ENCODE measurements at places on chromosomes 11 and 22.
A peak's percentile ranks its signal among the peaks of the same experiment; 100 is the strongest.

GRCh38 chr11:115153135-115153534 lies 351.1 kb downstream of the CADM1 start:
- DNase-seq = no peak

- no peak for DNase-seq
Measured at GRCh38 chr11:36019005-36019596, 75.2 kb downstream of the LDLRAD3 start.

DNA sequence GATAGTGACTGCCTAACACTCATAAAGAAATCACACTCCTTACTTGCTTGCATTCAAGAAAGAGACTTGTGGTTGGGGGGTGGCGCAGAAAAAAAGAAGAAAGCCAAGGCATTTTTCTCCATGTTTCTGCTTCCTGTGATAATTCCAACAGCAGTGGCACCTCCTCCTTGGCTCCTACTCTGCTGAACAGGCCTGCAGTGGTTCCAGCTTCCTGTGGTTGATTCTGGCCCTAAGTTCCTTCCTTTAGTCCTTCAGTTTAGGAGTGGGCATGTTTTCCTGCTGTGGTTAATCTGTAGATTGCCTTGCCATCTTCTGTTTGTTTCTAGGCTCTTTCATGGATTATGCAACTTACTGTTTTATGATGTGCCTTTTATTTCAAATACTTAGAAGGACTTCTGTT lies 940.4 kb downstream of the DLG2 start:
- no peak for DNase-seq

- no peak for DNase-seq
Measured at GRCh38 chr11:75203641-75204011, 36.9 kb upstream of the TPBGL start.

DNA sequence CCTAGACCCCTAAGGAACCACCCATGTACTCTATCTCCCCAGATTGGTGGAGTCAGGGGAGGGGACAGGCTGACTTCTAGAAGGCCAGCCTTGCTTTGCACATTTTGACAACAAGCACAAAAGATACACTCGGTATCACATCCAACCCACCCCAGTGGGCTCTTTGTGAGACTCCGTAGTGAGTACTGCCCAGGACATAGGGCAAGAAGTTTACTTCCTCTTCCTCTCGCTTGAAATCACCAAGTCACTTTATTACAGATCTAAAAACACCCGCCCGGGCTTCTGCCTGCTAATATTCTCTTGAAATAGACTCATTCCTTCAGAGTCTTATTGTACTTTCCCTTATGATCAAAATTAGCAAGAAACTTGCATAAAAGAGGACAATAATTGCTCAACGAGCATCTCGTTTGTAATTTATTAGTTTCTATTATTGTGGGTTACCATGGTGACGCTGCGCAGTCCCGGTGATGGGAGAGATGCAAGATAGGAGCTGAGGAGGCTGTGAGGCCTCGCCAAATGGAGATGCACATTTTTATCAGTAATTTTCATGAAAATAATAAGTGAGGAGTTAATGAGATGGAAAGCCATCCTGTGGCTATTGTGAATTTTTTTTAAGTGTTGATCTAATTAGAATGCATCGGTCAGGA lies 96.9 kb downstream of the FEZ1 start:
- no peak for DNase-seq

- DNase-seq = peak; percentile 3
Measured at GRCh38 chr11:131692961-131693360, 322.5 kb downstream of the NTM start.

DNA sequence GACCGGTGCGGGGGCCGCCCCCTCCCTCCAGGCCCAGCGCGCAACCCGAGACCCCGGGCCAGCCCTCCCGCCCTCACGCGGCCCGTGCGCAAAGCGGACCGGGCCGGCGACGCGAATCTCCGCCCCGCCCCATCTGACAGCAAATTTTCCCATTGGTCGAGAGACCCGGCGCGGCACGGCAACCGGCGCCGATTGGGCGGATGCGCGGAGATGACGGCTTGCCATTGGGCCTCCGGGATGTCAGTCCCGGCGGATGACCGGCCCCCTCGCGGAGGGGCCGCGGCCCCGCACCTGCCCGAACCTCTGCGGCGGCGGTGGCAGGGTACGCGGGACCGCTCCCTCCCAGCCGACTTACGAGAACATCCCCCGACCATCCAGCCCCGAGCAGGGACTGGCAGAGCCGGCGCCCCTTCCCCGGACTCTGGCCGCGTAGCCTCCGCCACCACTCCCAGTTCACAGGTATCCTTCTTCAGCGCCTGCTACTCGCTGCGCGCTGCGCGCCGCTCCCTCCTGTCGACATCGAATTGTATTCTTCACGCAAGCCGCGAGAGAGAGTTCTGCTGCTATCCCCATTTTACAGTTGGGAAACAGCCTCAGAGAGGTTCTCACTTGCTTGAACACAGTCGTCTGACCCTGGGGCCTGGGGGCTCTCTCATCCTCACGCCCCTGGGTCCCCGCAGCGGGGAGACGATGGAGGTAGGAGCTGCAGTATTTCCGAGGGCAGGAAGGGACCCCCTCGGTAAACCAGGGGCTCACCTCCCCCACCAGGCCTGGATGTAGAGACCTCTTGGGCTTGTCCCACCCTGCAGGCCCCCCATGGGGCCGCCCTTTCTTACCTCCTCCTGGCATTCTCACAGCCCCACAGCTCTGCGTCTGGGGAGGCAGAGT lies at the start of gene ARVCF:
ARVCF (minus strand) TSS at position 90 of the 888 bp plus-strand sequence. CDS start 26,029 bp downstream, outside the sequence.
- peak; percentile 92 for DNase-seq

DNA sequence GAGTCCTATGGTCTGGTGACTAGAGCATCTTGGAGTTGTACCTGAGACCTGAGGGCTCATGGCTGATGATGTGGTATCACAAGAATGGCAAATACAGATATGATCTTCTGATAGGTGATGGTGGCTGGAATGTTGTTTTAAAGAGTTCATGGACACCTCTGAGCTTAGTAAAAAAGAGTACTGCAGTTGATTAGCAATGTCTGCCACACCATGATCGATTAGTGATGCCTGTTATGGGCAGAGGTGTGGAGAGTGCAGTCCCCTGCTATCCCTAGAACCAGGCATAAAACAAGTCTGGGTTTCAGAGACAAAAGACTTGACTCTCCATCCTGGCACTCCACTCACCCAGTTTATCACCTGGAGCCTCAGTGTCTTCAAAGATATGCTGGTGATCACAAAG lies 1.4 kb upstream of the BATF2 start:
- DNase-seq = peak; percentile 36
